Stimulated activated CD4-positive, alpha-beta T cell treated with anti-CD3 and anti-CD28 coated beads, Interleukin-15, amount 100 ng/mL, for 1 hour (primary cell): ENCODE measurements at places on chromosomes 5 and 9.

DNA sequence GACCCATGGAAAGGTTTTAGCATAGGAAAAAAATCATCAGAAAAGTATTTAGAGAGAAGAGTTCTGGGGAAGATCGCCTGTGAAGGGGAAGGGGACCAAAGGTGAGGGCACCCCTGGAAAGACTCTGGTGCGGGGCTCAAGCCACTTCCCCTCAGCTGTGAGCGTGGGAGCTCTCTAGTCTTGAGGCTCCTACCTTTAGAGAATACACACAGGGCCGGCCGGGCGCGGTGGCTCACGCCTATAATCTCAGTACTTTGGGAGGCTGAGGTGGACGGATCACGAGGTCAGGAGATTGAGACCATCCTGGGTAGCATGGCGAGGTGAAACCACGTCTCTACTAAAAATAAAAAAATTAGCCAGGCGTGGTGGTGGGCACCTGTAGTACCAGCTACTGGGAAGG, 6.9 kb downstream of the TRIM41 start:
- DNase-seq: no peak

DNA sequence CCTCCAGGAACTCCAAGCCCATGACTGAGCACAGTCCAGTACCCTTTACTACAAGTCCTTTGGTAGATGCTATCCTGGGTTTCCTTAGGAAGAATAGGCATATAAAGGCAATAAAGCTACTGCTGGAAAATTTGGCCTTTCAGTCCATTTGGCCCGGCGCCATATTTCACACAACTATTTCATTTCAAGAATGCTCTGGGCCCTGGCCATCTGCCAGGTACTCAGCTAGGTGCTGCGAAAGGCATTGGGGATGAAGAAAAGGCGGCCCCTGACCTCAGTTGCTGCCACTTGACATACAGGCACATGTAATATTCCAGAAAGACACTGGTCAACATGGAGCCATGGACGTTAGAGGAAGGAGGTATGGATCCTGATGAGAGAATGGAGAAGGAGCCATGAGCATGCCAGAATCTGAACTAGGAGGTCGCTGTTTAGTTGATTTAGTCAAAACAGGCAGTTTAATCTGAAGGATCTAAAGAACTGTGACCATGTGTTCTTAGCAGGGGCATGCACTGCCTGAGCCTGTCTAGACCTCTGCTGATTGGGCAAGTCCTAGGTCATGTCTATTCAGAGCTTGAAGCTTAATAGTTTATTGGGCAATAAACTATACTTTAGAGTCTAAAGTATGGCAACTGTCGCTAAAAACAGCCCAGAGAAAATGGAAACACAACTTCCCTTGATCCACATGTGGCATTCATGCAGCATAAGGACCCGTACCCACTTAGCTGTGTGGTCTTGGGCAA, 149.3 kb downstream of the MELK start:
- DNase-seq: no peak

DNA sequence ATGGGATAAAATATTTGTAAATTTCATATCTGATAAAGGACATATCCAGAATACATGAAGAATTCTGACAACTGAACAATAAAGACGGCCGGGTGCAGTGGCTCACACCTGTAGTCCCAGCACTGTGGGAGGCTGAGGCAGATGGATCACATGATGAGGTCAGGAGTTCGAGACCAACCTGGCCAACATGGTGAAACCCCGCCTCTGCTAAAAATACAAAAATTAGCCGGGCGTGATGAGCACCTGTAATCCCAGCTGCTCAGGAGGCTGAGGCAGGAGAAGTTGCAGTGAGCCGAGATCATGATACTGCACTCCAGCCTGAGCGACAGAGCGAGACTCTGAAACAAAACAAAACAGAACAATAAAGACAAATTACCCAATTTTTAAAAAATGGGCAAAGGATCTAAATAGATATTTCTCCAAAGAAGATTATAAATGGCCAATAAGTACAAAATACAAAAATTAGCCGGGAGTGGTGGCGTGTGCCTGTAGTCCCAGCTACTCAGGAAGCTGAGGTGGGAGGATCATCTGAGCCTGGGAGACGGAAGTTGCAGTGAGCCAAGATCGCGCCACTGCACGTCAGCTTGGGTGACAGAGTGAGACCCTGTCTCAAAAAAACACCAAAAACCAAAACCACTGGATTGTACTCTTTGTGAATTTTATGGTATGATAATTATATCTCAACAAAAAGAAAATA, 9.6 kb upstream of the NSD1 start:
- no peak for DNase-seq

DNA sequence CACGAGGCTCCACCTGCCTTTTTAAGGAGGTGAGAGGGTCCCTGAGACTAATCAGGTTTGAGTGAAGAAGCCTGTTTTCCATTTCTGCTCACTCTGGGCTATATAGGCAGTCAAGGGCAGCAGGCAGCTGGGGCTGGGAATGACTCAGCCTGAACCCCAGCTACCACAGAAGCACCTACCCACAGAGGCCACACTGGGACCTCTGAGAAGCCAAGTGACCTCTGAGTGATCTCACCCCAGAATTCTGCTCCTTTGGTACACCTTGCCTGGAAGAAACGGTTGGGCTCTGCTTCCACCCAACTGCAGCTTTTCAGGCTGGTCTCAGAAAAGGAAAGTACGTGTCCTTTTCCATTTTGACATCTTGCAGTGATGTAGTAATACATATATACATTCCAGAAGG, 6.8 kb downstream of the FAM219A start:
- no peak for DNase-seq
